Activated T-helper 1 cell treated with anti-CD3 and anti-CD28 coated beads, Interleukin-12 subunit alpha, Interleukin-12 subunit beta, Interleukin-2, Interleukin-4 antibody, amounts not matched to agents 30 ng/mL and 10 ng/mL and 1 ng/mL, durations not matched to agents 14 hours and 24 hours and 36 hours (primary cell): ENCODE measurements at places on chromosomes 2 and 18.

GRCh38 chr18:66951750-66952149 lies 347.9 kb upstream of the CDH19 start:
- no peak for DNase-seq

GRCh38 chr2:239732666-239733010 lies 292.5 kb downstream of the NDUFA10 start:
- no peak for DNase-seq

- no peak for DNase-seq
These were observed 26.9 kb upstream of the FAHD2A start for GRCh38 chr2:95375532-95376150.

GRCh38 chr2:230011617-230012016 lies 57.1 kb downstream of the SLC16A14 start:
- DNase-seq = no peak

GRCh38 chr2:46179037-46179621 lies 118.1 kb upstream of the EPAS1 start:
- DNase-seq = peak; percentile 53

GRCh38 chr2:20578895-20579825 lies 71.7 kb downstream of the HS1BP3 start:
- no peak for DNase-seq

DNA sequence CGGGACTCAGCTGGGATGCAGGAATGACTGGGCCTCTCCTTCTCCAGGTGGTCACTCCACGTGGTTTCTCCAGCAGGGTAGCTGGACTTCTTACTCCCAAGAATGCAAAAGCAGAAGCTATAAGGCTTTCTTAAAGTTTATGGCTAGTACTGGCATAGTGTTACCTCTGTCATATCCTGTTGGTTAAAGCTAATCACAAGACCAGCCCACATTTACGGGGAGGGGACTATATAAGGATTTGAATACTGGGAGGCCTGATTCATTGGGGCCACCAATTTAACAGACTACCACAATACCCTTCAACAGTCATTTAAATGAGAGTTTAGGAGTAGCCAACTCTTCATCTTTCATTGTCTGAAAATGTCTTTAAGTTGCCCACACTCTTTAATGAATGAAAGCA lies 94.4 kb upstream of the TSPYL6 start:
- DNase-seq = no peak

DNA sequence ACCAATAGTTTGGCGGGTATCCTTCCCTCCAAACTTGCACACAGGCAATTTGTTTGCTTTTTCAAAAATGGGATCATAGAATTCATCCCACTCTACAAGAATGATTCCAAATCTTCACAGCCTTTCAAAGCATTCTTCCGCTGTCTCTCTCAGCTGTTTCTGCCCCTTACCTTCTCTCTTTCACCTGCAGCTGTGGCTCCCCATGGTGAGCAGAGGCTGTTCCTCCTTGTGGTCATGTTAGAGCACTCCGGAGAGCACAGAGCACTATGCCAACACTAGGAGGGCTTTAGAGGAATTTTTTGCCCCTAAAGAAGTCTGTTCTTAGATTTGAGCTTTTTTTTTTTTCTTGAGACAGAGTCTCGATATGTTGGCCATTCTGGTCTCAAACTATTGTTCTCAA lies 30.4 kb downstream of the MTHFD2 start:
- DNase-seq = no peak

GRCh38 chr18:47755102-47755456 lies 175.4 kb downstream of the SMAD2 start:
- no peak for DNase-seq

GRCh38 chr2:191151331-191151730 lies 537 bp upstream of the STAT4 start:
- no peak for DNase-seq

- no peak for DNase-seq
These were observed 25.7 kb downstream of the DHX57 start for GRCh38 chr2:38850045-38850444.

GRCh38 chr2:216857131-216857550 lies 2.7 kb downstream of the TNP1 start:
- peak; percentile 22 for DNase-seq

- DNase-seq = no peak
These were observed 30.7 kb upstream of the ROCK2 start for GRCh38 chr2:11375025-11375688.

DNA sequence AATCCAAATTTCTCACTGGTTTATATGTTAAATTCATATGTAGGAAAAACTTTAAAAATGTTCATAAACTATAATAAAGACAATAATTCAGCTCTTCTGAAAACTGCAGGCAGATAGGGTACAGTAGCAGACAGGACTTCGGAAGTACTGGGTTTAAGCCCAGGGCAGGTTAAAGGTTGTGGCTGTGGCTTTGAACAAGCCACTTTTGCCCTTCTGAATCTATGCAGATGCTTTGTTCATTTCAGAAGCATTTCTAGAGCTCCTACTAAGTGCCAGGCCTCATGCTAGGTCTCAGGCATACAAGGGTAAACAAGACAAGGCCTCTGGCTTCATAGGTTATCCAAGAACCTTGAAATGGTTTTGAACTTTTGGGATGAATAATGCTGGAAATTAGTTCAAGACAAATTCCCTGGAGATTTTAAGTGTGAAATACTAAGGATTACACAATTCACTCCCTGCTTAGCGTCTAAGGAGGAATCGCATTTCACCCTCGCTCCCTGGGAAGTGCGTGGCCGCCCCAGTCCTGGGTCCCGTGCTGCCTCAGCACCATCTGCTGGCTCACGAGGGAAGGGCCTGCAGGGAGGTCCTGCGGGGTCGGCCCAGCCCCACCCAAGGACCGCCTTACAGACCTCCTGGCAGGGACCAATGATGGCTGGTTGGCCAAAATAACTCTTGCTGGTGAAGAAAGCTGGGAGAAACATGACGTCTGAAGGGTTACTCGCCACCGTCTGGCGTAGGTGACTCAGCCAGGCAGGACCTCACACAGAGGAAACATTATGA lies 67.7 kb upstream of the L3MBTL4 start:
- DNase-seq = no peak

DNA sequence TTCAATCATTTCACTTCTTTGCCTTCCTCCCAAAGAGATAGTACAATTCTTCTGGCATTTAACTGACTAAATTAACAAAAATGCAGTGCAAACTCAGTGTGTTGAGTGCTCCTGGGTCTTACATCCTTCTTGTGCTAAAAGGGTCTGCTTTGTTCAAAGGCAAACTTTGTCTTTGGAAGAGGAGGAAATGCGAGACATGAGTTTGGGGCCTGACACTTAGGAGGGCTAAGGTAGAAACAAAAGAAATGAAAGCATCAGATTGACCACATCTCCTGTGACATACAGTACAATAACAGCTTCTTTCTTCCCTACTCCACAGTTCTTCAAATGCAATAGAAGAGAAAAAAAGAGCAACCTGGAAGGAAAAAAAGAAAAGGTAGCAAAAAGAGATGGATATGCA lies 161.7 kb downstream of the CNTNAP5 start:
- no peak for DNase-seq

- DNase-seq = no peak
These were observed 191.9 kb upstream of the TCF4 start for GRCh38 chr18:55779691-55780585.

- DNase-seq = no peak
These were observed 38.5 kb upstream of the TRIB2 start for GRCh38 chr2:12678186-12678585.

GRCh38 chr18:64097497-64097896 lies 51.4 kb downstream of the LINC00305 start:
- no peak for DNase-seq
